Activated gamma-delta T cell (primary cell): ENCODE measurements at places on chromosomes 3 and 15.

- no peak for DNase-seq
Observed at GRCh38 chr3:160486459-160486869, 36.9 kb upstream of the TRIM59 start.

GRCh38 chr15:63329567-63330350, 51.9 kb downstream of the CA12 start:
- no peak for DNase-seq

- no peak for DNase-seq
Observed at GRCh38 chr3:97954228-97954827, 17.9 kb downstream of the RIOX2 start.

DNA sequence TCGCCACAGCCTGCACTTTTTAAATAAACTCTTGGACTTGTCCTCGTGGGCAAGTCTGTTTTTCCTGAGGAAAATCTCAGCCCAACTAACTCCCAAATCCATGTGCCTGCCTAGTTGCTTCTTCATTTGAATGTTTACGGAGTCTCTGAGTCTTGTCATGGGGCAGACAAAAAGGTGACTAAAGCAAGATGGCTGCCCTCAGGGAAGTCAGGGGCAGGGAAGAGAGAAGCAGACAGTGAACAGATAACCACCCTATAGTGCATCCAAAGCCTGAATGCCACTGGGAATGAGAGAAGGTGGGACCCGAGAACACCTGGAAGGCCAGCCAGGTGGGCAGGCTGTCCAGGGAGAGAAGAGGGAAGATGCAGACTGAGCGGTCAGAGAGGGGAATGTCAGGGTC, 21.4 kb downstream of the CCDC12 start:
- DNase-seq, result no peak

GRCh38 chr3:124867511-124867910, 19.7 kb downstream of the ITGB5 start:
- DNase-seq, result no peak

DNA sequence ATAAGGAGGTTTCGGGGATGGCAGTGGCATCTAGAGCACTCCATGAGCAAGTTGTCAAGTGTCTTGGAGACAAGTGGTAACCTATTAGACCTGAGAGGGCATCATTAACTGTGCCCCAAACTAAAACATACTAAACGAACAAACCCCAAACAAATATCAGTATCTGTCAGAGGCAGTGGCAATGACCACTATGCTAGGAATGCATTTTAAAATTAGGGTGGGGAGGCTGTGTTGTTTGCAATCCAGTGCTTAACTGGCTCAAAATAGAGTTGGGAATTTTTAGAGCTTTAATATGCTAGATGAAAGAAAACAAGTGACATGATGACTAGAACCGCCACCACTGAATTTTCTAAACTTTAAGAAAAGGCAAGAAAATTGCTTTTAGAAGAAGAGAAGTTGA, 51.8 kb upstream of the TPRG1 start:
- DNase-seq, result no peak
